ENCODE measurements at places on chromosomes 7 and 10. TPM values are rescaled to one million over a fixed set of nuclear protein-coding genes. Genes with fewer than 3 reads are reported as not detected.

DNA sequence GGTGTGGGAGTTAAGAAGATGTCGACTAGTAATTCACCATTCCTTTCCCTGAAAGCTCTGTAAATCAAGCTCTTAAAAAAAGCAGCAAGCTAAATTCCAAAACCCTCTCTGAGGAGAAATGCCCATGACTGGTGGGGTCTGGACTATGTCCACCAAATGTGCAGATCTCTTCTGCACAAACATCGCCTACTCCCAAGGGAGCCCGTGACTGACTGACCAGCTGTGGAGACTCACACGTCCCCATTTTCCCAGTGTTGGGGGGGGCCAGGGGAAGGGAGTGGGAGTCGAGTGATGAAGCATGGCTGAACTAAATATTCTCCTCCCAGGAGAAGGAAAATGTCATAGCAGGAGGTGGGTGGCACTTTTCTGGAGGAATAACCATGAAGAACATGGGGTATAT is 164.1 kb upstream of the HPS1 start:
- DNase-seq = no peak

Gene FANK1
- total RNA-seq = 0.44 TPM

DNA sequence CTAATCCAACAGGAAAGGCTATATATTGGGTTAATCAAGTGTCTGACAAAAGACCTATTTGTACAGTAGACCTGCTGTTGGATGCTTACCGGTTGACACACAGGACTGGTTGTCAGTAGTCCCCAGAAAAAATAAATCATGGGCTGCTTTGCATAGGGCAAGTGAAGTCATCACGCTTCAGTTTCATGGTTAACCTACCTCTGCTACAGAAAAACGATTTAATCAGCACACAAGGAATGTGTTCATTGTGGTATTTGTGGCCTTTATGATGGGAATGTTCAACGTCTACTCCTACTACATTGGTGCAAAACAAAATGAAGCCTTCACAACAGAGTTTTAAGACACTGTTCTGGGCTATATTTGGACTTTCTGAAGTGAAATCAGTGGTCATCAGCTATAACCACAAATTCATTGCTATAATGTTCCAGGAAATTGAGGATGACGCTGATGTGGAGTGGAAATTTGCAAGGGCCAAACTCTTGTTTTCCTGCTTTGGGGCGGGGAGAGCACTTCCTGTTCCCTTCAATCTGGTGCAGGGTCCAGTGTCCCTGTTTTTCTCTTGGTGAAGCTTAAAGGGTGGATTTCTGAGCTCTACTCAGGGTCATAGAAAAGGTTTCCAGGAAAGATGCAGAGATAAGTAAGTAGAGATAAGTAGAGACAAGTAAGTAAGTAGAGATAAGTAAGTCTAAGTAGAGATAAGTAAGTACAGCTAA is 39.3 kb upstream of the GGCT start:
- no peak for DNase-seq

- DNase-seq = peak; percentile 13
These were observed 165.8 kb upstream of the PRSS1 start for GRCh38 chr7:142583446-142583845.

GRCh38 chr10:44334621-44335184 is 50.2 kb downstream of the CXCL12 start:
- no peak for DNase-seq

- no peak for DNase-seq
These were observed 26.0 kb downstream of the FRMPD2 start for GRCh38 chr10:48248462-48248861.

Gene FAM204A
- 55.6 TPM for total RNA-seq

Gene OTUD1
- total RNA-seq = 10.2 TPM

DNA sequence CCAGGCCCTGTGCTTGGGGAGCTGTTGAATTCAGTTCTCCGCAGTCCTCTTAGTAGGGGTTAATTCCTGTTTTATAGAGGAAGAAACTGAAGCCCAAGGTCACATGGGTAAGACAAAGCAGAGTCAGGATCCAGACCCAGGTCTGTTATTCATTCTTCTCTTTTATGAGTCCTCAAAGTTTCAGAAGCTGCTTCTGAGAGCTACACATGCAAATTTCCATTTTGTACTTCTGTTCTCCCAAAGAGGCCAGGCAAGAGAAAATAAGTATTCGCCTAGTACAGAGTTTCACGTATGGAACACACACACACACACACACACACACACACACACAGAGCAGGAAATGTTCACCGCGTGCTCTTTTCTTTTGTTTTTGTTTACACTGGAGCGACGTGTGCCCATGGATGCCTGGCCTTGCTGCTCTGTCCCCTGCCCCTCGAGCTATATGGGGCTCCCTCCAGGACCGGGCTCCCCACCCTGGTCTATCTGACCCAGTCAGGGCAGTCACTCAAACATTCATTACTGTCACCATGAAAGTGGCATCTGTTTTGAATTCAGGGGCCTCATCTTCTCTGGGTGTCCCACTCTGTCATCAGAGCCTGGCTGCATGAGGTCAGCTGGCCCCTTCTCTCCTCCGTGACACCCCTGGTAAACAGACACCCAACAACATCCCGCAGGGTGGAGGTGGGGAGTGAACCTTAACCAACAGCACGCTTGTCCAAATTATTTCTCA is 84.4 kb downstream of the TNS3 start:
- DNase-seq = no peak

GRCh38 chr7:110994028-110994967 is 96.6 kb upstream of the LRRN3 start:
- DNase-seq = no peak

Gene CLDN12
- total RNA-seq = 7.1 TPM

Gene ITPRID1
- total RNA-seq = not detected

DNA sequence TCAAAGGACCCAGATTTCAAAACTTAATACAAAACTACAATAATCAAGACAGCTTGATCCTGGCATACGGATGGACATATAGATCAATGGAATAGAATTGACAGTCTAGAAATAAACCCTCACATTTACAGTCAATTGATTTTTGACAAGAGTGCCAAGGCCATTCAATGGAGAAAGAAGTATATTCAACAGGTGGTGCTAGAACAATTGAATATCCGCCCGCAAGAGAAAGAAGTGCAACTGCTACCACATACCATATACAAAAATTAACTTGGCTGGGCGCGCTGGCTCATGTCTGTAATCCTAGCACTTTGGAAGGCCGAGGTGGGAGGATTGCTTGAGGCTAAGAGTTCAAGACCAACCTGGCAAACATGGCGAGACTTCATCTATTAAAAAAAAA is 23.2 kb upstream of the CCL24 start:
- no peak for DNase-seq

DNA sequence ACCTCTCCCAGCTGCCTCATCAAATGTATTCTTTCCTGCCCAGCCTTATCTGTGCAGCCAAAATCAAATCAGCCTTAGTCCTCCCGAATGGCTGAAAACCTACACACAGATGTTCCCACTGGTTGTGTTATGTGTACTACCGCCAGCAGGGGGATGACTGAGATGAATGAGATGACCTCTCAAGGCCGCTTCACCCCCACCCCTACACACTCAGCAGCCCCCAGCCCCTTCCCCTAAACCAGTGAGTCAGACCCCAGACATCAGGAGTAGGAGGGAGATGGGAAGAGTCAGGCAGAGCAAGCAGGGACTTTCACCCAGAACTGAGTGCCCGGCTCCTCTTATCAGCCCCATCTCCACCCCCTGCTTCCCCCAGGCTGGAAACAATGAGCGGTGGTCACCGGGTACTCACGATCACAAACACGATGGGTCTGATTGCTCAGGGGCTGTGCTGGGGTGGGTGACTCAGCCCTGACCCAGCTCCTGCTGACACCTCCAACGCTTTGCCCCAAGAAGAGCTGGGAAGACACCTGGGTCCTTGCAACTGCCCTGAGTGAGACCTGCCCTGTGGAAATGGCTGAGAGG is 6.5 kb upstream of the C10orf105 start:
- peak; percentile 37 for DNase-seq

Gene IL2RA
- 1,808 TPM for total RNA-seq

DNA sequence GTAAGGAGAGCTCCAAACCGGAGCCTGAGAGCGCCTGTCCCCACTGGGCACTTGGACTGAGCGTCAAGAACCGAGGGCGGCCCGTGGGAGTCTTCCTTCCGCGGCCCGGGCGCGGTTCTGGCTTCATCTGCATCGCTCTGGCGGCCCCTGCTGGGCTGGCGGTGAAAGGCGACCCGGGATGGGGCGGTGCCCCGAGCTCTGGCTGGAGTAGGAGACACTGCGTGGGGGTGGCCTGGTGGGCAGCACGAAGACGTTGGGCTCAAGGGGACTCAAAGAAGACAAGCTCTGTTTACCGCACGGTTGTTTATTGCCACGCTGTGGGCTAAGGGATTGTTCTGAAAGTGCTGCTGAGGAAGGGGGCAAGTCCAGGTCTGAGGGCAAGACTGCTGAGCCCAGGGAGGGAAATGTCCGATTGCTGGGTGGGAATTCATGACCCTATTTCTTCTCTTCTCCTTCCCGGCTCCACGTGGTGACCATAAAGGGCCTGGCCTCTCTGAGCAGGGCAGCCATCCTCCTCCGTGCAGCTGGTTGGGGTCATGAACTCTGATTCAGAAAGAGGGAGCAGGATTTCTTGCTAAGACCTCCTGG is 29.8 kb downstream of the PLAU start:
- DNase-seq = peak; percentile 80

All from activated T-helper 2 cell treated with anti-CD3 and anti-CD28 coated beads, Interferon-gamma antibody, Interleukin-2, Interleukin-4, amounts not matched to agents 10 μg/mL and 5 μg/mL and 100 μg/mL, durations not matched to agents 14 hours and 24 hours and 36 hours (primary cell).